ENCODE measurements at places on chromosomes 3 and 15.
A peak's percentile ranks its signal among the peaks of the same experiment; 100 is the strongest.

GRCh38 chr3:99410789-99411311 lies 227.5 kb upstream of the COL8A1 start:
- no peak for DNase-seq

- no peak for DNase-seq
Observed at GRCh38 chr3:18989237-18989795, 159.0 kb upstream of the KCNH8 start.

DNA sequence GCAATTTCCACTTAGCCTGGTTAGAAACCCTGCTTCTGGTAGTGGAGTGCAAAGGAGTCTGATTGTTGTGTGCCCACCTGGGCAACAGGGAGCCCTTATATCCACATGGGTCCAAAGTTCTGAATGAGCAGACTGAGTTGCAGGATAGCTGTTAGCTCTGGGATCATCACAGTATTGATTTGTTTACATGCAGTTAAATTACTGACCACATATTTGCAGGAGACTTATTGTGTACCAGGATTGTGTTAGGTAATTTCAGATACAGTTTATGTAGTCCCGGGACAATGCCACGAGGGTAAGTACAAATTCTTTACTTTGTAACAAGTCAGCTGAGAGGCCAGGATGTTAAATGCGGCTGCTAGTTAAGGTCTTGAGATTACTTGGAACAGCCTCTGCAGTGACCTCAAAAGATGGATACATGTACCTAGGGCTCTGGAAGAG lies 18.8 kb downstream of the ARHGEF26 start:
- no peak for DNase-seq

DNA sequence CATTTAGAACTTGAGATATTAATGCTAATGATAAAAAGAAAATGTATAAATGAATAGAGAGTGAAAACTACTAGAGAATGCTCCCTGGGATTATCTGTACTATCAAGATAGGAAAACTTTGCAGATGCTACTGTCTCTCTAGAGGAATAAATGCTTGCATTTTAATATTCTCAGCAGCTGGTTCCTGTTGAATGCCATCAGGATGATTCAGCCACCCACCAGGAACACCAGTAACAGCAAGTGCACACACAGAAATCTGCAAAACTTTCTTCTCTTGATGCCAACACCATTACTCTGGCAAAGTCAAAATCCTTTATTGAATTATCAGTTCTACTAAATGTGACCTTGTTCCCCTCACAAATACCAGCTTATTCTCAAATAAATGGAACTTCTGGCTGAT lies 148.4 kb downstream of the TIGIT start:
- no peak for DNase-seq

DNA sequence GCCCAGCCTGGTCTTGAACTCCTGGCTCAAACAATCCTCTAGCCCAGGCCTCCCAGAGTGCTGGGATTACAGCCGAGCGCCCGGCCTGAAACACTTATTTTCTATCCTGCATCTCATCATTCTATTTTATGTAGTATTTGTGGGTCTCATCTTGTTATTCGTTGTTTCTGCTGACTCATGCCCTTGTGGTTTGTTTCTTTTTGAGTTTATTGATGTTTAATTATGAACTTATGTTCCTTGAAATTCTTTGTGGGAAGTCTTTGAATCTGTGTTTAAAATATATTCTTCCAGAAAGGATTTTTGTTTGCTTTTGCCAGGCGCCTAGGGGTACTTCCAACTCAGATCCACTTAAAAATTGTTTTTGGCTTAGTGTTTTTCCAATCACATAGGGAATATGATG lies 78.3 kb upstream of the C15orf39 start:
- DNase-seq, result no peak

GRCh38 chr3:26365706-26366105 lies 256.9 kb upstream of the LRRC3B start:
- no peak for DNase-seq

DNA sequence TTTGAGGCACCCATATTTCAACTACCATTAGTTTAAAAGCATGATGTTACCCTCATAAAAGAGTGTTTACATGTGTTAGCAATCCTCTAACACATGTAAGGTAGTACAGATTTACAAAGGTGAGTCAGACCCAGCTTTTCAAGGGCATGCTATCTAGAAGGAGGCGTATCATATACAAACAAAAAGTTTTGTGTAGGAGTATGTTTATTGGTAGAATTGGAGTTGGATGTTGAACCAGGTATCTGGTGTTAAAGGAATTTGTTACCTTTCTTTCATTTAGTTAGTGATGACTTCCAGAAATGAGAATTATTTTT lies 2.4 kb downstream of the HACD3 start:
- DNase-seq, result no peak

DNA sequence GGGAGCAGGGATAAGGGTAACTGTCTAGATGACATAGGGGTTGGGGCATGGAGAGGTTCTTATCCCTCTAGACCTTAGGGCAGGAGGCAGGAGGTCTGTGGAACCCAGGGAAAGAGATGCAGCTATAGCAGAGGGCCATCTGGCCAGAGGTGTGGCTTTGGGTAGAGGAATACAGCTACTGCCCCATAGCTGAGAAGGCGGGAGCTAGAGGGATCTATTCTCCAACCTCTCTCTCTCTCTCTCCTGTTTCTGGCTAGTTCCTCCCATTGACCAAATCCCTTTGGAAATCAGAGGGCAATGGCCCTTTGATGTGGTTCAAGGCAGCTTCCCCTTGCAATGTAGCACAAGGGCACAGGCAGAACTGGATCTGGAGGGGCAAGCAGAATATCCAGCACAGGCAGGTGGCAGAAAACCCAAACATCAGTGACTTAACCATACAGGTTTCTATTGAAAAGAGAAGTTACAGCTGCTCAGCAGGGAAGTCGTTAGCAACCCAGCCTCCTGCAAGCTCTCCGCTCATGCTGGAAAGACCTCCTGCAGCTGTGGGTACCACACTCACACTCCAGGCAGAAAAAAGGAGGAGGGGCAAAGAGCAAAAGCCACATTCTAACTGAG lies 22.3 kb upstream of the LMOD3 start:
- DNase-seq, result peak; percentile 1

Data from NCI-H774 (cell line).